Endothelial cell of umbilical vein (primary cell): ENCODE measurements at places on chromosomes 12 and 14. TPM values are rescaled to one million over a fixed set of nuclear protein-coding genes. Genes with fewer than 3 reads are reported as not detected.
A peak's percentile ranks its signal among the peaks of the same experiment; 100 is the strongest.

The CD163 gene
- total RNA-seq, result not detected in 2 replicates

- DNase-seq, result no peak
Measured at GRCh38 chr12:60489071-60489470, 893.2 kb downstream of the SLC16A7 start.

GRCh38 chr14:71682337-71682736, 249.9 kb upstream of the RGS6 start:
- DNase-seq, result no peak

DNA sequence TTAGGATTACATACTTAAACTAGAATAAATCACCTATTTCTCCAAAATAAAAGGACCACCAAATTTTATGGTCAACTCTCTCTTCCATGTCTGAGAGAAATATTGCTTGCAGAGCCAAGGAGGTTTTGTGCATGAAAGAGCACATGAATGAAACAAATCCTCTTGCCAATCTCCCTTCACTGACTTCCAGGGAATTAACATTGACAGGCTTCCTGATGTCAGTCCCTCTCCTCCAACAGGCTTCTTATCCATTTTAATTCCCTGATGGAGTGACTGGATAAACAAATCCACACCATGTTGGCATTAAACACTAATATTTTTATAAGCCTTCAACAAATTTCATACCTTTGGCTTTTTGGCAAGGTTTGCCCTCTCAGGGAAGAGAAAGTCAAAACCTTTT, 45.3 kb upstream of the CNTN1 start:
- DNase-seq, result no peak

The LRP6 gene
- 40.1 and 41.7 TPM in 2 replicates for total RNA-seq

GRCh38 chr12:124694846-124695497, 127.6 kb upstream of the NCOR2 start:
- DNase-seq, result peak; percentile 90

GRCh38 chr12:18643681-18644080, 94.1 kb downstream of the PLCZ1 start:
- DNase-seq, result no peak

The ADGRD1 gene
- not detected in 2 replicates for total RNA-seq

DNA sequence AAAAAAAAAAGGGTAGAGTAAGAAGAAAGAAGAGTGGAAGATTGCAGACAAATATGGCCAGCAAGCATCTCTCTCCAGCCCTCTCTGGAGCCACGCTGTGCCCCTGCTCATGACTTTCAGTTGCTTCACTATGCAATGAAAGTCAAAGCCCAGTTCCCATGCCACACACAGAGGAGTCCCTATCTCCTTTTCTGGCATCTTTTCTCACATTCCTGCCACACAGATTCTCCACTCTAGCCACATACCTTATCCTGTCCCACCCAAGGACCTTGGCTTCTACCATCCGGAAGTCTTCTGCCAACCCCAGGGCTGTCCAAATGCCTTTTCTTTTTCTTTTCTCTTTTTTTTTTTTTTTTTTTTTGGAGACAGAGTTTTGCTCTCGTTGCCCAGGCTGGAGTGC, 39.3 kb upstream of the CAPRIN2 start:
- no peak for DNase-seq

The BHLHE41 gene
- 0.07 and 0.24 TPM in 2 replicates for total RNA-seq

The PPP1R1A gene
- total RNA-seq, result not detected in 2 replicates

The HOXC6 gene
- total RNA-seq, result 0.51 and 0.58 TPM in 2 replicates

GRCh38 chr12:48681399-48681709, 684 bp downstream of the KANSL2 start:
- DNase-seq, result no peak

DNA sequence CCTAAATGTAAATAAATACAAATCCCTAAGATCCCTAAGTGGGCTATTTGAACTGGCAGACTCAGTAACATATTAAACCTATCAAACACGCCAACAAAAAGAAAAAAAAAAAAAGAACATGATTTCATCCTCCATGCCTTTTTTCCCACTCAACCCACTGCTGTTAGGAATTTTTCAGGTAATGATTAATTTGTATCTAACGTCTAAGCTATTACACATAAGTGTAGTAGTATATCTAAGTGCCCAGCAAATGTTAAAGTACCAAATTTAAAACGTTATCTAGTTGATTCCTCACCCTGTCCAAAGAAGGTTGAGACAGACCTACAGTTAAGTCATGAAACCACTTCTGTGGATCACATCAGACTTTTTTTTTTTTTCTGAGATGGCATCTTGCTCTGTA, 16.4 kb upstream of the ARID4A start:
- DNase-seq, result peak; percentile 14

The DNAJC22 gene
- total RNA-seq, result 1.1 and 1.3 TPM in 2 replicates

DNA sequence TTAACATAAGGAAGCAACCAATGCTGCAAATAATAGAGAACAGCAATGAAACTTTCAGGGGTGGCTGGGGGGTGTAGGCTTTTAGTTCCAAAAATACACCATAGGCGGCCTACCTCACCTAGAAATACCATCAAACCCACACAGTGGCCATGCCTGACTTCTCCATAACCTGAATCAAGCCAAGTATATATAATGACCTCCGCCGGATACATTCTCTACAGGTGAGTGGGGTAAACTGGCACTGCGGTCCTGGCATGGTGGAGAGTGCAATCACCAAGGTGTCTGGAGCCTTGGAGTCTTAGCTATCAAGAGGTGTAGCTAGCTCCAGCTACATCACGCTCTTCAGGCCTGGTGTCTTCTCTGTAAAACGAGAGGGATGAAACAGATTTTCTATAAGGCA, 1.2 kb downstream of the ZBTB25 start:
- no peak for DNase-seq

DNA sequence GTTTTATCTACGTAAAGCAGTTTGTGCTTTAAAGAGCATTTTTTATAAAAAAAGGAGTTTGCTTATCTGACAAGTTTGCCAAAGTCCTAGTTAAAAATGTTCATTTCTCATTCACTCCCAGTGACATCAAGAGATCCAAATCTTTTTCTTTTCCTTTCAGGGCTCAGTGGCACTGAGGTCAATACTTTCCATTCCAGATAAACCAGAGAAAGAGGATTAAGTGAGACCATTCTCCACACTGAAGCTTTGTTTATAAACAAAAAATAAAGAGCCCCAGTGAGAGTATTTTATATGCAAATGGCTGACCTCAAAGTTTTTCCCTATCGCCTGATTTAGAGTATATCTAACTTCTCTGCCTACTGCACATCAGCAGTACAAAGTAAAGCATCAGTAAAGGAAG, 199.8 kb downstream of the ALG10B start:
- DNase-seq, result no peak

DNA sequence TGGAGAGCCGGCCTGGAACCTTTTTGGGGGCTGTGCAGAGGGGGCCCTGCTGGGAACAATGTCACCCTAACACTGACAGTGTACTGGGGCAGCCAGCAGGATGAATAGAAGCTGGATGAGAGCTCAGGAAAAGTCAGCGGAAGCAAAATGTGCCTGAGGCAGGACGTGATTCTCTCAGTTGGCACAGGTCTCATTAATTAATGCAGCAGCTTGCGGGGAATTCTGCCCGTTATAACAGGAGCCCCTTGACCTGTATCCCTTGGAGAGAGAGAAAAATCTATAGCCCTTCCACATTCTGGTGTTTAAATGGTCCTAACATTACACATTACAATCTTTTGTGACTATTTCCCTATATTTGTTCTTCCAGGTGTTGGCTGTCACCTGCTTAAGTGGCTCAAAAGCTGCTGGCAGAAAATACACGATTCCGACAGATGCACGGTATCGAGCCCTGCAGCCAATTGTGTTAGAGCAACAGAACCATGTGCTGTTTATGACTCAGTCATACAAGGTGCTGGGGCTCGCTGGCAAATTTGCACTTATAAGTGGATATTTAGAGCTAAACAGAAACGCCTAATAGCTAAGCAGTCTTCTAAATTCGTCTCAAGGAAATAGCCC, 854.7 kb downstream of the AACS start:
- no peak for DNase-seq

The PZP gene
- 0.84 and 0.88 TPM in 2 replicates for total RNA-seq

- peak; percentile 39 for DNase-seq
Measured at GRCh38 chr12:48001505-48002413, 2.5 kb downstream of the COL2A1 start.

DNA sequence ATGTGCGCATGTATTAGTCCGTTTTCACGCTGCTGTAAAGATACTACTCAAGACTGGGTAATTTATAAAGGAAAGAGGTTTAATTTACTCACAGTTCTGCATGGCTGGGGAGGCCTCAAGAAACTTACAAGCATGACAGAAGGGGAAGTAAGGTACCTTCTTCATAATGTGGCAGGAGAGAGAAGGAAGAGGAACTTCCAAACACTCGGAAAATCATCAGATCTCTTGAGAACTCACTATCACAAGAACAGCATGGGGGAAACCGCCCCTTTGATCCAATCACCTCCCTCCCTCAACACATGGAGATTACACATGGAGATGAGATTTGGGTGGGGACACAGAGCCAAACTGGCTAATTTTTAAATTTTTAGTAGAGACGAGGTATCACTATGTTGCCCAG, 41.8 kb upstream of the SNX6 start:
- DNase-seq, result no peak

DNA sequence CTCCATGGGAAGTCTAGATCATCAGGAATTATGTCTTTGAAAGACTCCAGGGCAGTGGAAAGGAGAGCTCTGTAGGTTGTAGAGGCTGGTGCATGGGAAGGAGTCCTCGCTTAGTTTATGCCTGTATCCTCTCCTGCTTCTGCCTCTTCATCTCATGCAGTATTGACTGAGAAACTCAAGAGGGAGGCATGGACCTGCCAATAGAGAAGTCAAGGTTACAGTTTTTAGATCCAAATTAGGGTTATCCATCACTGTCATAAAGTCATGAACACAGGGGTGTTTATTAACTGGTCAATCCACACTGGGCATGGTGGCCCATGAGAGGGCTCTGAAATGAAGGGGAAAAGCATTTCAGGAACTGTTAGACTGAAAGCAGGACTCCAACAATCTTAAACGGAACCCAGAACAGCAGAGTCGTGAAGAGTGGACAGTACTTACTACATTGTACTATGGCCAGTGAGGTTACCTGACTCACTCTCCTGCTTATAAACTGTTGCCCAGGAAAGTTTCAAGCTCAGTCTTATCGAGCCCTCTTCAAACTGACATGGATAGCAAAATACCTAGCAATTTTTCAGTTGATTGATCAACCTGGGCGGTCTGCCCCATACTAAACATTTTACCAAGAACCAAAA, 30.1 kb upstream of the DHRS7 start:
- DNase-seq, result no peak

- no peak for DNase-seq
Measured at GRCh38 chr12:5861416-5861815, 83.6 kb downstream of the ANO2 start.

The DBX2 gene
- not detected in 2 replicates for total RNA-seq

The GLIPR1L2 gene
- not detected in 2 replicates for total RNA-seq

GRCh38 chr12:66331016-66331415, 28.7 kb downstream of the HELB start:
- DNase-seq, result no peak

- no peak for DNase-seq
Measured at GRCh38 chr12:32706335-32707024, 27.4 kb downstream of the DNM1L start.

GRCh38 chr14:53109105-53110041, 43.8 kb downstream of the DDHD1 start:
- peak; percentile 44 for DNase-seq

The ACOT4 gene
- total RNA-seq, result 0.53 and 0.69 TPM in 2 replicates

DNA sequence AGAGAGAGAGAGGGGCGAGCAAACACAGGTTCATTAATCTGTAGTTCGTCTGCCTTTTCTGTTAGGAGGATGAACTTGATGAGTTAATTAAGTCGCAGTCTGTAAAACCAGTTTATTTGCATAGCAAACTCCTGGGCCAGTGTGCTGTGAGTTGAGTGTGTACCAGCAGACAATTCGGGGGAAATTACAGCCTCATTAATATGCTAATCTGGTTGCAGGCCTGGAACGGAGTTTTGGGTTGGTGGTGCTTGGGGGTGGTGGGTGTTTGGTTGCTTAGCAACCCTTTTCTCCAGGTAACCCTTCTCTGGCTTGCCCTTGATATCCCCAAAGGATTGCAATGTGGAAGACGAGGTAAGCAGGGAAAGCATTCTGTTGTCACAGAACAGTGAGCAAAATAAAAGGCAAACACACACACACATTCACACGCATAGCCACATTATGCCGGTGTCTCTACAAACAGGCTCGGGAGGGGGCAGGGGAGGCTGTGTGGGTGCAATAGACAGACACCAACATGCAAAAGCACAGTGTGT, 29.2 kb upstream of the LHX5 start:
- no peak for DNase-seq

DNA sequence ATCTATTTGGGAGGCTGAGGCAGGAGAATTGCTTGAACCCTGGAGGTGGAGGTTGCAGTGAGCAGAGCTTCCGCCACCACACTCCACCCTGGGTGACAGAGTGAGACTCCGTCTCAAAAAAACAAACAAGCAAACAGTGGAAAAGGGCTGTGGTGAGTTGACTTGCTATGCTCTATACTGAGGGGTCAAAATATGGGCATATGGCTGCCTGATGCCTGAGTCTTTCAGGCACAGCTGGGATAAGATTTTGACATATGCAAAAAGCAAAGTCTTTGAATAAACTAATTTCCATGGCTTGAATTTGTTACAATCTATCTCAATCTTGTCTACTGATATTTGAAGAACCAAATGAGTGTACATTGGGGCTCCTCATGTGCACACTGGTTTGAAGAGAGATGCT, 40.4 kb upstream of the BICD1 start:
- DNase-seq, result no peak

The KRT78 gene
- not detected in 2 replicates for total RNA-seq

DNA sequence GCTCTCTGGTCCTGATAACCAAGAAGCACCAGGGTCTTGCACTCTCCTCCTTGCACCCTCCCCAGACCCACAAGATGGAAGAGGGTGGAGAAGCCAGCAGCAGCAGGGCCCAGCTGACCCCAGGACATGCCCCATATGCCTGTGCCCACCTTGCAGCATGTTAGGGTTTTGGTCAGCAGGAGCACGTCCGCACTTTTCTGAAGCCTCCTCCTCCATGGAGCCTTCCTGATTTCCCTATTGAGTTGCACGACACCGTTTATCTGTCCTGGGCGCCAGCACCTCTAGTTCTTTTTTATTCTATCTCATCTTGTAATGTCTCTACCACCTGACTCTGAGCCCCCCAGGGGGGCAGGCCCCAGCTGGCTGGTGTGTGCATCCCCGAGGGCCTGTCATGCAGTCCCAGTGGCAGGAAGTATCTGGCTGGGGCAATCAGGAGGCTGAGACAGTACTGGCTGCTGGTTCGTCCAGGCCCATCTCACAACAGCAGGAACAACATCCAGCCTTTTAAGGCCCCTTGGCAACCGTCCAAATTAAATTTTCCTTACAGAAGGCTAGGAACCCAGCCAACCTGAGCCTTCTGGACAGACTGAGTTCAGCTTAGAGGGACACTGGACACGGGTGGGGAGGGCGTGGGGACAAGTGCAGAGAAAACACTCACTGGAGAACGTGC, 39.6 kb downstream of the CCDC85C start:
- DNase-seq, result peak; percentile 78

- DNase-seq, result peak; percentile 96
Measured at GRCh38 chr14:63174760-63175191, 29.5 kb upstream of the RHOJ start.
